Hepatocyte (in vitro differentiated cells): ENCODE measurements at places on chromosomes 1 and 21.

DNA sequence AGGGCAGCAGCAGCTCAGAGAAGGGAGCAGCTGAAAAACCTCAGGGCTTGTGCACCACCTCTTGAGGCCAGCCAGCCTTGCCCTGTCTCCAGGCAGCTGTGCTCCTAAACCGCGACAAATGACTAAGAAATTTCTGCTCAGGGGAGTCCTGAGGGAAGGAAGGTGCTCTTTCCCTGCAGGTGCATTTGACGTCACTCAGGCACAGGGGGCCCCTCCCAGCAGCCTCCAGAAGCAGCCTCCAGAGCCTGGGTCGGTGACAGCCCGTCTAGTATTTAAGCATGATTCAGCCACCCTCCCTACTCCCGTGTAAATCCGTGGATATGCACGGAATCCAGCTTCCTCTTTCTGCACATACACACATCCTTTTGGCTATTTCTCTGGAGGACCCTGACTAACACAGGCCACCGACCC is 560.5 kb downstream of the KIF26B start:
- DNase-seq, result no peak

DNA sequence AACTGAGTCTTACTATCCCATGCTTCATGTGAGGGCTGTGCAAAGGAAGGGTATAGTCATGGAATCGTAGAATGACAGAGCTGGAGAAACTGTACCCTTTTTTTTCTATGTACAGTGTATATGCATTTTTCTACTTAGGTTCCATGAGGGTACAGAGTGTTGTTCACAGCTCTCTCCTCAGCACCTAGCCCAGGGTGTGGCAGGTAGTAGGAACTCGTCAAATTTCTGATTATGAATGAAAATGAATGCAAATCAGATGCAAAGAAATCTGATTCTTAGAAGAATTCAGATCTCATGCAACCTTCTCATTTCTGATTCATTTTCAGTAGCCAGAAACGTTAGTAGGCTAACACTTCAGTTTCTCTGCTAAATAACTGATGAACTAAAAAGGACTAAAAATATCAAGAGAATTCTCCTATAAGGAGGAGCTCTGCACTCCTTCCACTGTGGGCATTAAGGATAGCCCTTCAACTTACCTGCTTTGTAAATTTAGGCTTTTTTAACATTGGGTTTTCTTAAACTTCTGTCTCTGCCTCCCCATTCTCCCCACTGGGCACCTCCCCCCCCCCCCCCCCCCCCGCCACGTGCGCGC is 18.0 kb upstream of the HHAT start:
- no peak for DNase-seq

DNA sequence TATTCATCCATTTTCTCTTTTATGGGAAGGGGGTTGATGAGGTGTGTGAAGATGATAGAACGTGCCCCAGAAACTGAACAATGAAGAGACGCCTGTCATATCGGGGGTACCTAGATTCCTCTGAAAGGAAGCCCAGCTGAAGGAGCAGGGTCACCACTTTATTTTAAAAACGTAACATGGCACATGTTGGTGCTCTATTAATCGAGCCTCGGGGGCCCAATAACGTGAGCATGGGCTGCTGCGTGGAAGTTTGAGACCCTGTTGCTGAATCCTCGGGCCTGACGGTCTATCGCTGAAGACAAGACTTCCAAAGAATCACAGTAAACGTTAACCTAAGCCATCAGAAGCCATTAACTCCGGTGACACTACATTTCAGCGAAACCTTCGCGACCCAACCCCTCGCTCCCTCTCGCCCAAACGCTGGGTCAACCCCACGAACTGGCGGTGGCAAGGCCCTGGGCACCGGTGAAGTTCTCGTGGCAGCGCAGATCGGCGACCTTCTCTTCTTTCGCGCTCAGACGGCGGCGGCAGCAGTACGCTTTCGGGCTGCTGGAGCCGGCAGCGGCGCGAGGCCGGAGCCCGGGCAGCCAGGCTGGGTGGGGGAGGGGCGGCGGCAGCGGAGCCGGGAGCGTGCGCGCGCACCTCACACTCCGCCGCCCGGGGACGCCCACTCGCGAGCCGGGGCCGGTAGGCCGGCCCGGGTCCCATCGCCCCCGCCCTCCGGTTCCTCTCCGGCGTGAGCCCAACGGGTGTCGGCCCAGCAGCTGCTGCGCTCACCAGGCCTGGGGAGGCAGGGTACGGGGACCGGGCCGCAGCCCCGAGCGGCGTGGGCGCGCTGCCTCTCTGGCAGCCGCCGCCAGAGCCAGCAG is 838 bp upstream of the MAN1A2 start:
- peak; percentile 94 for DNase-seq

- DNase-seq, result peak; percentile 85
Measured at GRCh38 chr1:182069028-182069466, 7.5 kb upstream of the ZNF648 start.

GRCh38 chr1:151839457-151840403 is at the start of gene C2CD4D:
Gene C2CD4D (minus strand): TSS chr1:151839820. CDS start chr1:151838989, 831 bp downstream.
- DNase-seq, result peak; percentile 82

DNA sequence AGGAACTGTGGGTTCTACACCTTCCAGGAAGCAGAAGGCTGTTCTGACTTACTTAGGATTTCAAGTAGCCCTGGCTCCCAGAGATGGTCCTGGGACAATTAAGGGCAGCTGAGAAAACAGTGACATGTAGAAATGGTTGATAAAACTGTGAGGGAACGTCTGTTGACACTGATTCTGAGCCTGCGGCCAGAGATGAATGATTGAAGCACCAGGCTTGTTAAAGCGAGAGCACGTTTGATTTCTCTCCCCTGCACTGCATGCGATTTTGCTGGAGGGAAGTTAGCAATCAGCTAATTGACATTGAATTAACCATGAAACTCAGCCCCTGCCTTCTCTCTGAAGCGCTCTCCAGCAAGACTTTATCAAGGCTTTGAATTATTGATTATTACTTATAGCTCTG is 29.9 kb upstream of the POU3F1 start:
- DNase-seq, result no peak

DNA sequence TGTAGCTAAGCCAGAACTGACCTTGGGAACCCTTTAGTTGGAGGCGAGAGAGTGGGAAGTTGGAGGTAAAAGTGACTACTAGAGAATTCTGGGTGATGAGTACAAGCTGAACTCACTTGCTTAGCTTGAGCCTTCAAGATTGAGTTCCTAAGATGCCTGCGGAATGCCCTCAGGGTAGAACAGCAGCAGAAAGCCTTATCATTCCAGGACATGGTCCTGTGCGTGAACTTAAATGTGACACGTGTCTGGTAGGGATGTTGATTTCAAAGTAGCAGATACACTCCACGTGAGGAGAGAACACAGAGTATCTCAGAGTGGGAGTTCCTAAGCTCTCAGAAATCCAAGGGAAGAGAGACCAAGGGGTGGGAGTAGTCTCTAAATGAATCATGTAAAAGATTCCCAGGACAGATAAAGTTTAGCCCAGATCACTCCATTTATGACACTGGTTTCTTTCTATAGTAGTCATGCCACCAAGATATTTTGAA is 60.1 kb downstream of the KCNK1 start:
- DNase-seq, result peak; percentile 54

DNA sequence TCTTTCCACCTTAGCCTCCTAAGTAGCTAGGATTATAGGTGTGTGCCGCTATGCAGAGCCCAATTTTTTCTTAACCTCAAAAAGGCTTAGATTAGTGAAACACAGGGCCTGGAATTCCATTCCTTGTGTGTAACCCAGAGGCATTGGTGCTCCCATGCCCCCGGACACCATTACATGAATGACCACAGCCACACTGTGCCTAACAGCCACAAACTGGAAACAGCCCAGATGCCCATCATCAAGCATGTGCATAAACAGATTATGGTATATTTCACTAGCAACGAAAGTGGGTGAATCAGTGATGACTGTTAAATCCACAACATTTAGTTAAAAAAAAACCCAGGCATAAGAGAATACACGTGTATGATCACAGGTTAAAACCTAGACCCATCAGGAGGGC is 24.4 kb downstream of the ADAM30 start:
- DNase-seq, result no peak

DNA sequence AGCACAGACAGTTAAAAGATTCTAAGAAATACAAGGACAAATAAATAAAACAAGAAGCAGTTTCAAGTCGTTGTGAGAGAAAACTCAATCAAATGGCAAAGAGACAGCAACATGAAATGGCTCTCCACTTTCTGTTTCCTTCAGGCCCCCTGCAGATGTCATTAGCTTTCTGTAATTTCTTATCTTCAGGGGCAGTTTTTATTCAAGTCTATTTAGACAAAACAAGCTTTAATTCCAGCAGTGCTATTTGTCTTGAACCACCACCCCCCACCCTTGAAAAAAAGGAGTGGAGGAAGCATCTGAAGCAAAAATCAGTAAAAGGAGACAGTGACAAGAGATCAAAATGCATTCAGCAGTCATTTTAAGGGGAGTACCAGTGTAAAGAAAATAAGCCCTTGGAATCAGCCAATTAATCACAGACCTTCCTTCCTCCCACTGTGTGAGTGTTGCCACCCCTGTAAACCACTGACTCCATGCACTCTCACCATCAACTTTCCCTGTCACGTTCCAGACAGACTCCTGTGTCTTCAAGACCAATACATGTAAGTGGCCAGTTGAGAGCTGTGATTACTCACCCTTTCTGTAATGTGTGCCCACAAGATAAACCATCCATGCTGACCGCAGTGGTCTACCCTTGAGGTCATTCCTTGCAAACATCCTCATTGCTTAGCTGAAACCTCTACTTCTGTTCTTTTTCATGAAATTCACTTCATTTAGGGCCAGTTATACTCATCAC is 136.1 kb upstream of the HOOK1 start:
- DNase-seq, result no peak

- DNase-seq, result peak; percentile 13
Measured at GRCh38 chr1:65459397-65459768, 38.9 kb downstream of the LEPR start.

- DNase-seq, result no peak
Measured at GRCh38 chr1:193703121-193703520, 516.7 kb upstream of the B3GALT2 start.

GRCh38 chr1:207999274-207999915 is 88.5 kb upstream of the CD34 start:
- DNase-seq, result no peak

DNA sequence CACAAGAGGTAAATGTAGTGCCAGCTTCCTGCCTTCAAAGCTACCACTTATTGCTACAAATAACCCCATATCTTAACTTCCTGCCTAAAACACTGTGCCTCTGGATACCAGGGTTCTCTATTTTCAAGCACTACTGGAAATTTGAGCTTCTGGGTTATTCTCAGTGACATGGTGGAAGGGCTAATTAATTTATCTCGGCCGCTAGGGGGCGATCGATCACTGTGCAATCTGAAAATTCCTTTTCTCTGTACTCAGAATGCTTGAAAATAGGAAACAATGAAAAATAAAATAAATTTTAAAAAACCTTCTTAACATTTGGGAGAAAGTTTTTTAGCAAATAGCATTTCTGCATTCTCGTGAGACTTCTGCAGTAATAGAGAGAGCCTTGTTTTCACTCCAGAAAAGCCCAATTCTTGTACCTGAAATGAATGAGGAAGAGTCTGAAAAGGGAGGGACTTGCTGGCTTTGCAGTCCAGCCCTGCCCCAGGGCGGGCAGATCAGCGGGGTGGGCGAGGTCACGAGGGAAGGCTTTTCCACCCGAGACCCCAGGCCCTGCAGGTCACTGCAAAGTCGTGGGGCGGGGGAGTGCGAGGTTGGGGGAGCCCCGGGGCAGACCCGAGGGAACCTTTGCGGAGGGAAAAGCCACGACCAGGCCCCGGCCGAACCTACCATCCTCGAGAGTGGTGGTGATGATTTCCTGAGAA is 276.7 kb downstream of the PCP4 start:
- DNase-seq, result peak; percentile 83

DNA sequence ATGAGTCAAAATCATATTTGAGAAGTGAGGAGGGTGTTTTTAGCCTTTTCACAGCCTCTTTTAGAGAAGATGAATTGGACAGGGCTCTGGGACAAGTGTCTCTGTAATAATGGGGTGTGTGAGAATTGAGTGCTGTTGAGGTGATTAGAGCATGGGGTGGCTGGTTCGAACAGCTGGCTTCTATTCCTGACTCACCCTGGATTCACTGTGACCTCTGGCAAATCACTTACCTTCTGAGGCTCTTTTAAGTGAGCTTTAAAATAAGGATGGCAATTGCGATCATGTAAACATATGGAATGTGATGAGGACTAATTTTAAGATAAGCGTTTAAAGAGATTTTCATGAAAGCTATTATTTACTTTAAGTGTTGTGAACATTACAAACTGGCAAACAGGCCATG is 243.4 kb downstream of the ADGRL2 start:
- DNase-seq, result no peak

DNA sequence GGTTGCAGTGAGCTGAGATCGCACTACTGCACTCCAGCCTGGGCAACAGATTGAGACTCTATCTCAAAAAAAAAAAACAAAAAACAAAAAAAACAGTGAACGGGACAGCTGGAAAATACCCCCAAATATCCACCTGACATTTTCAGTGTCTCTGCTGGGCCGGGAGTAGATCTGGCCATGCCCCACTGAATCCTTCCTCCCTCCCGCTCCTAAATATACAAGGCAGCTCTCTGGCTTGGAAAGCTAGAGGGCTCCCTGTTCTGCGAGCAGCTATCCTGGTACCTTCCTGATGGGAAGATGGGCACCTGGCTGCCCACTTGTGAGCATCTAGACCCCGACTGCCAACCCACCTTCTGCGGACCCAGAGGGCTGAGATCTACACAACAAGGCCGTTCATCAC is 21.4 kb downstream of the SPSB1 start:
- no peak for DNase-seq

GRCh38 chr1:171717062-171717718 is 24.7 kb downstream of the VAMP4 start:
- no peak for DNase-seq

- no peak for DNase-seq
Measured at GRCh38 chr1:65083263-65083896, 64.6 kb upstream of the AK4 start.

DNA sequence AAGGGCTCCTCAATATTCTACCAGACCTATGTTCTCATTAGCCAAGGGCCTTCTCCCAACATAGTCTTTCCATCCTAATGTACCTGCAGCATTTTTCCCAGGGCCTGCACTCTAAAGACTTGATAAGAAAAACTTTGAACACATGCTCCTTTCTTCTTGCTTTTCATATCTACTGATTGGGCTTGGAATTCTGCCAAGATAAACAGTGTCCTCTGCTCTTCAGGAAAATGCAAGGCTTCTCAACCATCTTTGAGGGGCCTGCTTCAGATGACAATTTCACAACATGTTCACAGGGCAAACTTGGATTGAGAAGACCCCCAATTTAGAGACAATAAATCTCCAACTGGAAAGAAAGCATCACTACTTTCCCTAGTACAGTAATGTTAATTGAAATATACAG is 25.8 kb upstream of the PPT1 start:
- peak; percentile 52 for DNase-seq

GRCh38 chr1:241674805-241675384 is 22.8 kb downstream of the WDR64 start:
- DNase-seq, result no peak
